ENCODE measurements at places on chromosomes 13 and 19.

GRCh38 chr13:114105521-114106225, 26.8 kb downstream of the RASA3 start:
- no peak for DNase-seq

DNA sequence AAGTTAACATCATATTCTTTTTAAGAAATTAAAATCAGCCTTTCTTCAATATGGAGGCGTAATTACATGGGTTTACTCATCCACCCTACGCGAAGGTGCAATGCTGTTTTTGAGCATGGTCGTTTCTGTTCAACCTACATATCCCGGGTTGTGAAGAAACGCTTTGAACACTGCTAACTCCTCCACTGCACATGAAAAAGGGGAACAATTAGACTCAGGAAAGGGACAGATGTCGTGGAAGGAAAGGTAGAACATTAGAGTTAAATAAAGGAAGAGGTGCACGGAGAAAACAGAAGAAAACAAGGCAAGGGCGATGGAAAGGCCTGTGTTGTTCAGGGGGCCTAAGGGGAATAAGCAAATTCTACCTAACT, 4.1 kb downstream of the ZIC5 start:
- no peak for DNase-seq

DNA sequence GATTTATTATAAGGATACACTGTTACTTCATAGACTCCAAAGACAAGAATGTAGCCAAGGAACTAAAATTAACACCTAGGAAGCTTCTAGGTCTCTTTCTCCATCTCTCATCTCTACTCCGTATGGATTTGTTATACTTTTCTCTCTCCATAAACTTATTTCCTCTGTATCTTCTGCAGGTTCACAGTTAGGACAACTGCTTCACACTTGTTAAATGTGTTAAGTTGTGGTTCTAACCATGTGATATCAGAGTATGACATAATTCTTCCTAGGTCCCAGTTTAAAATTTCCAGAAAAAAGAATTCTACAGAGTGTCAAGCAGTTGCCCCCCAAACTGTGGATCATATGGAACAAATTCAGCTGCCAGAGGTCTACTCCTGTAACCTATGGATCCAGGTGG, 42.3 kb upstream of the GTF2F2 start:
- no peak for DNase-seq

DNA sequence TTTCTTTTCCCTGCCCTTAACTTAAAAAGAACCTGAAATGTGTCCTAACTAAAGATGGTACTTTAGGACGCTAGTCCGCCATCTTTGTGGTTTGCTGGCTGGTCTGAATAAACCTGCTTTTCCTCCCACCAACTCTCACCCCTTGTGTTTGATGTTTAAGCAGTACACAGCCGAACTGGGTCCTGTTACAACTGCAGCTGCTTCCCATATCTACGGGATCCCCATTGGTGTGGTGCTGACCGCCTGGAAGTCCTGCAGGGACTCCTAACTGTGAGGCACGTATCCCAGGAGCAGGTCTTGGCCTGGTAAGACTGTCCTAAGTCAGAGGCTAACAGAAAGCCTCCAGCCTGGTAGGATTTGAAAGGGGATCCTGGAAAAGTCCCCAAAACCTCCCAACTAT, 40.9 kb upstream of the VSTM2B start:
- no peak for DNase-seq

DNA sequence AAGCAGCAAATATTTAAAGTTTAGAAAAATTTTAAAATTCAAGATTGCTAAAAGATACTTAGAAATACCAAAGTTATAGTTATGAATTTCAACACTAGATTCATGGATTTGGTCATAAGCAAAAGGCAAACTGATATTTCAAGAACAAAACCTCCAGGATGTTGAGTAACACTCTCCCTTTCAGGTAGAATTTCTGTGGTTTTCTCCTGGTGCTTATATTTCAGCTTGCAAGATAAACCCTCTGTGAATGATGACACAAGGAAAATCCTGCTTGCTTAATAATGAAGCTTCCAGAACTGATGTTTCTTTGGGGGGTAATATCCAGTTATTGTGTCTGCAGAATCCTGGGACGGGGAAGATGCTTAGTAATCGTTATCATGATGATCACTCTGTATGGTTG, 320.3 kb upstream of the EDNRB start:
- no peak for DNase-seq

GRCh38 chr19:51695702-51696315, 2.7 kb downstream of the SPACA6 start:
- DNase-seq = no peak

Data from NCI-H510A (cell line).